Cerebellar cortex (tissue), 1 donor: ENCODE measurements at places on chromosomes 11 and 22.

DNA sequence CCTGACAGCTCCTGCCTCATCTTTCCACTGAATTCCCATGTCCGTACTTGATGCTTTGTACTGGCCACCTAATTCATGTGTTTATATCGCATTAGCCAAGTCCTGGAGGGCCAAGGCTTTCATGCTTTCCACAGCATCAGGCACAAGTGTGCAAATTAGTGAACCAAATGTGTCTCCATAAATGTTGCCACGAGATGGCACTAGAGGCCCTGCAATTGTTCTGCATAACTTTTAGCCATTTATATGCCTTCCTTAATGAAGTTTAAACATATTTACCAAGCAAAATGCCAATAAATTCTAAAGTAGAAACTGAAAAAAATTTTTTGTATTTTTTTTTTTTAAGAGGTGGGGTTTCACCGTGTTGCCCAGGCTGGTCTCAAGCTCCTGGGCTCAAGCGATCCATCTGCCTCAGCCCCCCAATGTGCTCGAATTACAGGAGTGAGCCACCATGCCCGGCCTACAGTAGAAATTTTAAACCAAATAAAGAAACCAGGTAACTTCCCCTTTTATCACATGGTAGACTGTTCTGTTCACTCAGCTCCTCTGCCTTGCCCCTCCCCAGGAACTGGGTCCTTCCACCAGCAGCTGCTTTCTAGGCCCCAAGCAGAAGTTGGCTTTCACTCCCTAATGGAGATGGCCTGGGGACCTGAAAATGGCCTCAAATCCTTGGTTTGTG, 20.8 kb upstream of the IL18BP start:
- DNase-seq = peak; percentile 75

GRCh38 chr11:61076506-61077304, 25.6 kb upstream of the CD5 start:
- no peak for DNase-seq

- DNase-seq = no peak
Measured at GRCh38 chr11:88909500-88909899, 156.3 kb downstream of the GRM5 start.

GRCh38 chr22:50167689-50168489, 2.6 kb upstream of the PANX2 start:
- no peak for DNase-seq

- peak; percentile 55 for DNase-seq
Measured at GRCh38 chr11:44133335-44133946, 38.0 kb downstream of the EXT2 start.

DNA sequence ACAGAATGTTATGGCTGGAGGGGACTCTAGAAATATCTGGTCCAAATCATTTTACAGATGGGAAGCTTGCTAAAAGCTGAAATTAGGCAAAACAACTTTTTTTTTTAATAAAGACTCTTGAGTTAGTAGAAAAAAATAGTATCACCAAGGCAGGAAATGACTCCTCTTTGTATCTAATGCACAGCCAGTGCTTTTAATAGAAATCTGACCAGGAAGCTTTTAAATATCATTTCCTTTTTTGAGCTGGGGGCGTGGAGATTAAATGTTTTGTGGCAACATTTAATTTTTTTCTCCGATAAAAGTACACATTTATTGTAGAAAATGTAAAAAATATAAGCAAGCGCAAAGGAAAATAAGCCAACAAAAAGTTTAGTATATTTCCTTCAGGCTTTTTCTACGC, 22.5 kb downstream of the TRAF6 start:
- DNase-seq = no peak

DNA sequence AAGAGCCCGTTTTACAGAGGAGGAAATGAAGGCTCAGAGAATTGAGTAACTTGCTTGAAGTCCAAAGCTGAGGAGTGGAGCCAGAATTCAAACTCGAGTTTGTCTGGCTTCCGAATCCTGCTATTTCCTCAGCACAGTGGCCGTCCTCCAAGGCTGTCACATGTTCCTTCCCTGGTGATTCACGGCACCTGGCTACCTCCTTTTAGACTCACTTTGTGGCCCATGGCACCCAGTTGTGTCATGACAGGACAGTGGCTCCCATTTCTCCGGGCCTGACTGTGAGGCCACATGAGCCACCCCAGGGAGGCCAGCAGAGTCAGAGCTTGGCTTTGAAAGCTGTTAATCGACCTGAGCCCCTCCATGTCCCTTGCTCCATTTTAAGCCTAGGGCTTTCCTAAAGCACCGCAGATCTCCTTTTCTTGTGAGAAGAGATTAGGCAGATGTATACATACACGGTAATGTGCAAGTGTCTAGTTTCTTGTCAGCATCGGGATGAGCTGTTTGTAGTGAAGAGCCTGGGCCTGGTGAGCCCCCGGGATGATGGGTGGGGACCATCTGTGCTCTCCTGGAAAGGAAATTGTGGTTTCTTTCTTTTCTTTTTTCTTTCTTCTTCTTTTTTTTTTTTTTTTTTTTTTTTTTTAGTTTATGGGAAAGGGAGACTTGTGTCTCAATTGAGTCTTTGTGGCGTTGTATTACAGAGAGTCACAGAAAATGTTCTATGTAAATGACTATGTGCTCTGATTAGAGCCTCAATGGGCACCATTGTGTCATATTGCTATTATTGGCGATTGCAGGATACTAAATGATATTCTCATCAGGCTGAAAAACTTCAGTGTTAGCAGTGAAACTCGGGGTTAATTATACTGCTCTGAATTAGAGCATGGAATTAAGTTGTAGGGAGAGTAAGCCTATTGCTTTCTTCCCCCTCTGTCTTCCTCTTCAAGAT, 54.8 kb downstream of the PTPRJ start:
- DNase-seq = peak; percentile 42

DNA sequence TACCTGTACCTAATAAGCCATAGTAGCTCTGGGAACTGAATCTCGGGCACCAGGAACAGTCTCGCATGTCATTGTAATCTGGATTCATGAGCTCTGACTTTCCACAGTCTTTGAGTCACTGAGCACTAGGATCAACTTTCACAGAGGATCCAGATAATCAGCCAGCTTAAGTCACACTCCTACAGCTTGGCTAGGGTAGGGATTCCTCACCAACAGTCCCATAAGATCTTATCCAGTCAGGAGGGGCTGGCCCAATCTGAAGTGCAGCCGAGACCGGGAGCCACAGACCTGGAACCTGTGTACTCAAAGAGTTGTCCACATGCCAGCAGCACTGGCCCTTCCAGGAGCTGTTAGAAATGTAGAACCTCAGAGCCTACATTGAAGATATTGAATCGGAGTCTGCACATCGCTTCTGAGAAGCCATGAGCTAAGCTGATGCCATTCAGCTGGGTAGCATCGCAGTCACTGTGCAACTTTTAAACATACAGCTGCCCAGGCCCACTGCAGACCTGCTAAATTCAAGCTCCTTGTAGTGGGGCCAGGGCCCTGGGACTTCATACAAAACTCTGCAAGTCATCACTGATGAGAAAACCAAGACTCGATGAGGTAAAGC, 538.8 kb upstream of the B3GAT1 start:
- no peak for DNase-seq

GRCh38 chr22:36659762-36660509, 43.6 kb downstream of the CACNG2 start:
- peak; percentile 90 for DNase-seq

GRCh38 chr22:45505991-45506747, 3.5 kb downstream of the FBLN1 start:
- DNase-seq = no peak
